Stimulated activated CD4-positive, alpha-beta T cell treated with anti-CD3 and anti-CD28 coated beads, Interleukin-2, amount 100 ng/mL, for 48 hours (primary cell): ENCODE measurements at places on chromosomes 3 and 15.

GRCh38 chr15:89165677-89166076 is 55.7 kb downstream of the RLBP1 start:
- DNase-seq, result no peak

DNA sequence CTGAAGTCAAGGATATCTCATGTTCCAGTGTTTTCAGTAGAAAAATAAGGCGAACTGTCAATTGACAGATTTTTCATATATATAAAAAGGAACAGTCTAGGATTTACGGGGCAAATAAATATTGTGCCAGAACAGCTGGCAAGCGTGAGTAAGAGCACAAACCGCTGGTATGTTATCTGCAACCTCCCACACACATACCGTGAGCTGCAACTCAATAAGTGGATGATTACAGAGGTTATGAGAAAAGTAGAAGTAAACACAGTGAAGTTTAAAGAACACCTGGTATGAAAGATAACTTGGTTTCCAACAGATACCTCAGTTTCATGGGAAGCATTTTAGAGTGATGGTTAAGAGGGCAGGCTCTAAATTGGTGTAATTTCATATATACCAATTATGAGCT is 733.4 kb downstream of the TUSC7 start:
- DNase-seq, result no peak

- no peak for DNase-seq
These were observed 457.5 kb upstream of the ALCAM start for GRCh38 chr3:104909198-104909597.

DNA sequence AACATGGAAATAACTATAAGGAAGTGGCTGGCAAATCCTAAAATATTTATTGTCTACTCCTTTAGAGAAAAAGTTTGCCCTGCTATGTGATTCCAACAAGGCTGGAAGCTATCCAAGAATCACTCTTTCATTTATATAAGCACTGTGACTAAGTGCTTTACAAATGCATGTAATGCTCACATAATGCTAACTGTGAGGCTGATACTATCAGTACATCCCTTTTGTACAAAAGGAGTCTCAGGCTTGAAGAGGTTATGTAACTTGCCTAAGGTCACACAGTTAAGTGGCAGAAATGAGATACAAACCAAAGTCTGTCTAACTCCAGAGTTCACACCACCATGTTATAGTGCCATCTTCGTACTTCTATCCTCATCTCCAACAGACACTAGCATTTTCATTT is 17.0 kb downstream of the TOPBP1 start:
- DNase-seq, result no peak

DNA sequence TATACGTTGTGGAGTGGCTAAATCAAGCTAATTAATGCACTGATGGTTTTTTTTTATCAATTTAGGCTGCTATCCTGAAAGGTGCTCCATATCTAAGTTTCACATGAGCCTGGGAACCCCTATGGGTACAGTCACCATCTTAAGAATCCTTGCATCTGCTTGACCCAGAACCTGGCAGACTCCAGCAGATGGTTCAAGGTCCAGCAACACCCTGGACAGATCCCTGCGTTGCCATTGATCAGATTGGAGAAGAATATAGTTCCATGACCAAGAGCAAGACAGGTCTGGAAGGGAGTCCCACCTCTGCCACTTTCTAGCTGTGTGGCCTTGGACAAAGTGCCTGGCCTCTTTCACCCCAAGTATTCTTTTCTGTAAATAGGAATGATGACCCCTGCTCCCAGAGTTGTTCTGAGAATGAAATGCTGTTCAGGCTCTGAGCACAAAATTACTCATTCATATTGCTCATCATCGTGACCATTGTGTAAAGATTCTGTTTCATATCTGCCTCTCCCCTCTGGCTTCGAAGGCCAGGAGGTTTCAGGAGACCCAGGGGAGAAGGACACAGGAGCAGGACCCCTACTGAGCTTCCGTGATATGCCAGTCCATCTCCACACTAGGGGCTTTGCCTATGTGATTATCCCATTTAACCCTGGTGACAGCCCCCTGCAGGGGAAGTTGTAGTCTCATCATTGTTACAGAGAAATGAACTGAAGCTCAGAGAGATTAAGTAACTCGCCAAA is 30.0 kb upstream of the TSEN2 start:
- DNase-seq, result no peak

DNA sequence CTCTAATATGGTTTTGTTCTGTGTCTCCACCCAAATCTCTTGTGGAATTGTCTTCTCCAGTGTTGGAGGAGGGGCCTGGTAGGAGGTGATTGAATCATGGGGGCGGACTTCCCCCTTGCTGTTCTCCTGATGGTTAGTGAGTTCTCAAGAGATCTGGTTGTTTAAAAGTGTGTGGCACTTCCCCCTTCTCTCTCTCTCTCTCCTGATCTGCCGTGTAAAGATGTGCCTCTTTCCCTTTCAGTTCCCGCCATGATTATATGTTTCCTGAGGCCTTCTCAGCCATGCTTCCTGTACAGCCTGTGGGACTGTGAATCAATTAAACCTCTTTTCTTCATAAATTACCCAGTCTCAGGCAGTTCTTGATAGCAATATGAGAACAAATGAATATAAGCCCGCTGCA is 33.1 kb downstream of the RETNLB start:
- DNase-seq, result no peak

DNA sequence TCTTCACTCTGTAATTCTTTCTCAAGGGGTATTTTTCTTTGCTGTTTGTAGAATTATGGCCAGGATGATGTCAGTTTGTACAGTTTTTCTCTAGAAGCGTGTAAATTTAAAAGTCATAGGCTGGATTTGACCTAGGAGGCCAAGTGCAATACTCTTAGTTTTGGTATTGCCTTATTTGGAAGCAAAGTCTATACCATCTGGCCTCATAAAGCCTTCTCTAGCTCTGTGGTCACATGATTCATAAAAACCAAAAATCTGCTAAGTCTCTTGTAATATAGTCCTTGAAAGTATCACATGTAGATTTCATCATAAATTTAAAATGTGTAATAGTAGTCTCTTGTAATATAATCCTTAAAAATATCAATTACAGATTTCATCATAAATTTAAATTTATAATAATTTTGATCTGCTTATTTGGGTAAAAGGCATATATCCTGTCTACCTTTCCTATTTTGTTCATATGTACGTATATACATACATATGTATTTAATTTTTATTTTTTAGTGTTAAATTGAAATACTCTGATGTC is 25.6 kb downstream of the TEX9 start:
- no peak for DNase-seq

DNA sequence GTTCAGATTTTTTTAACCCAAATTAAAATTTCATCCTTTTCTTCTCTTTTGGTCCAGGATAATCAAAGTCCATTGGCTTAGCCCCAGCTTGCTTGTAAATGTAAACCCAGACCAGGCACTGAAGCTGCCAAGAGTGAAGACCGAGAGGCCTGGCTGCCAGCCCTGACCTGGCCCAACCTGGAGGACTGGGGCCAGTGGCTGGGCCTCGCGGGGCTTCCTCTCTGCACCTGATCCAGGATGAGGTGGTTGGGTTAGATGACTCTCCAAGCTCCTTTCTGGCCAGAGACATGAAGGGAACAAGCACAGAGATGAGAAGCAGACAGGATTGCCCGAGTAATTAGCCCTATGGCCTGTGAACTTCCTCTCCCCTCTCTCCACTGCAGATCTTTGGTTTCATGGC is 50.6 kb downstream of the CMTM6 start:
- no peak for DNase-seq

DNA sequence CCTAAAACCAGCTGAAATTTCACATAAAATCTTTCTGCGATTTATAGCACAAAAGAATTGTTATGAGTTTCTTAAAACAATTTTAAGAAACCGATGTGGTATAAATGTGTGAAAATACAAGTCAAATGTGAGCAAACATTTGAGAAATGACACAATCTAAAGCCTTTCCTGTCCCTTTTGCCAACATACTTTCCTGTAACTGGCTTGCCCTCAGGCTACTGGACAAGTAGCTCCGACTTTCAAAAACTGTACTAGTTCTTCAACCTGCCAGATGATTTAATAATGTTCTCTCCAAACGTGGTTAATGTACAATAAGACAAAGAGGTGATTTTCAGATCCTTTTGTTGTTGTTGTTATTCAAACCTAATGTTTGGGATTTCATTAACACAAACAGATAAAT is 105.9 kb upstream of the ARHGEF26 start:
- no peak for DNase-seq

DNA sequence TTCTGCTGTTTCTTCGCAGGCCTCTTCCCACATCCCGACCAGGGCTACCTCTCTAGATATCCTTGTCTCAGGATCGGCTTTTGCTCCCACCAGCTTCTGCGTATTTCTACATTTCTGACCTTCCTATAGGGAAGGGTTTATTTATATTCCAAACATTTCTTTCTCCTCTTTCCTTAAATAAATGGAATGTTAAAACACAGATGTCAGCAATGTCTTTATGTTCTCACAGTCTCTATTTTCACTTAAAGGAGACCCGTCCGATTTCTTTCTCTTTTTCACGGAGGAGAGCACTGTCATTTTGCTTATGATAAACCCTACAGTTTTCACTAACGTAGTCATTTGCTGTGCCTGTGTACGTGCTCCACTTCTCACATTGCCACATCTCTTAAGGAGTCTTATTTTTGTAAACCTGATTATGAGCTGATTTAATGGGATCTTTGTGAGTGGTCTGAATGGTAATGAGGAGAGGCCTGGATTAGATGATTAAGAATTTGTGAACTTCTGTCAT is 630 bp downstream of the KIF15 start:
- DNase-seq, result no peak
